Hematopoietic multipotent progenitor cell treated with erythropoietin and hydrocortisone succinate and interleukin-3 and kit ligand, for 15 days (in vitro differentiated cells): ENCODE measurements at places on chromosomes 6 and 20.

DNA sequence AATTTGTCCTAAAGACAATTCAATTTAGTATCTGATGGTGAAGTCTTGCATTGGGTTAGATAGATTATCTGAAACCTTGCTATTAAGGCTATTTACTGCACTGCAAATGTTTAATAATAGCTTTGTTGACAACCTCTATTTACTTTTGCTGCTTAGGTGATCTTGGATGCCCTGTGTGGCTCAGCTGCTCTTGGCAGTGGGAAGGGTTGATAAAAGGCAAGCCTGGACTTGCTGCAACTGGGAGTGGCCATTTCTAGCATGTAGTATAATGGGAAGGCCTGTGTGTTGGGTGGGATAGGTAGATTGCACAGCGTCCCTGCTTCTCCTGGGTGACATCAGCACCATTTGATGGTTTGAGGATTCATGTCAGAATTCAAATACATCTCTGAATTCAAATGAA, 49.1 kb downstream of the ARMC2 start:
- DNase-seq = peak; percentile 50

DNA sequence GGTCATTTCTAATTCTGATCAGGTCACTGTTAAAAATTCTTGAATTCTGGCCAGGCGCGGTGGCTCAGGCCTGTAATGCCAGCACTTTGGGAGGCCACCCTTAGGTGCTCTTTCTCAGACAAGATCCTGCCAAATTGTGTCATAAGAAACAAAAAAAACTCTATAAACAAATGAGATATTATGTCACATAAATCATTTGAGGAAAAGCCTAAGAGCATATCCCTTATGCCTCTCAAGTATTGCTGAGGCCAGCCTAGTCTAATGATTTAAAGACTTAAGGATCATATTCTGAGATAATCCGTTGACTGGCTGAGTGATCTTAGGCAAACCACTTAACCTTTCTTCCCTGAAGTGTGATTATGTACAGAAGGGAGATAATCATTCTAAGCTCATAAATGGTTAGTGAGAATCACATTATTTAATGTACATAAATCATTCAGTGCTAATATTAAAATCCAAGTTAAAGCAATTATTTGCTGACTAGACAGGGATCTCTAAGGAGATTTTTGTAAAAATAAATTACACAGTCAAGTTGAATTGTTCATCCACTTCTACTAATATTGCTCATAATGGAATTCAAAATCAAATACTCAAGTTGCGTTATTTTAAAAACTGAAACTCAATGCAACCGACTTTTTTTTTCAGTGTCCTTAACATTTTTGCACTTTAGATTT, 365.4 kb downstream of the PHF3 start:
- no peak for DNase-seq

GRCh38 chr6:13453771-13454251, 33.6 kb downstream of the GFOD1 start:
- DNase-seq = peak; percentile 77

DNA sequence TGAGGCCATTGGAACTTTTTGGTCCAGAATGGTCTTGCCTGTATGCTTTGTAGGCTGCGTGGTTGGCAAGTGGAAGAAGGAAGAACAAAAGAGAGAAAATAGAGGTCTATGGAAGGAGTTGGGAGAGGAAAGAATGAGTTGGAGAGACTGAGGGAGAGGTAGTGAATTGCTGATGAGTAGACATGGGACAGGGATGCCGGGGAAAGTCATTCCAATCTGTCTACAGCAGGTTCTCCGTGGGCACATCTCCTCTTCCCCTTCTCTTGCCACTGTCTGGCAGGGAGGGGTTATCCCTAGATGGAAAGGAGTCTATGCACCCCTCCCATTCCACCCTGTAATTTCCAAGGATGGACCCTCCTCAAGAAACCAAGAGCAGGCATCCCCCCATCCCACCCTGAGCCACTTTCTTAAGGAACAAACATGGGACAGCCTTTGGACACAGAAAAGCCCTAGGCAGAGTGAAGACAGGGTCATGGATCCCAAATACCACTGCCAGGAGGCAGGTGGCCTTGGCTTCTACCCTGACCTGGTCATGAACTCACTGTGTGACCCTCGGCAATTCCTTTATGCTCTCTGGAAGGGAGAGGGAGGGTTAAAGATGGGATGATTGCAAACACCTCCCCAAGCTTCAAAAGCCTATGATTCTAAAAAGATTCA, 196.9 kb downstream of the LRFN2 start:
- DNase-seq = no peak

GRCh38 chr6:167122041-167122826, 662 bp upstream of the CCR6 start:
- no peak for DNase-seq

DNA sequence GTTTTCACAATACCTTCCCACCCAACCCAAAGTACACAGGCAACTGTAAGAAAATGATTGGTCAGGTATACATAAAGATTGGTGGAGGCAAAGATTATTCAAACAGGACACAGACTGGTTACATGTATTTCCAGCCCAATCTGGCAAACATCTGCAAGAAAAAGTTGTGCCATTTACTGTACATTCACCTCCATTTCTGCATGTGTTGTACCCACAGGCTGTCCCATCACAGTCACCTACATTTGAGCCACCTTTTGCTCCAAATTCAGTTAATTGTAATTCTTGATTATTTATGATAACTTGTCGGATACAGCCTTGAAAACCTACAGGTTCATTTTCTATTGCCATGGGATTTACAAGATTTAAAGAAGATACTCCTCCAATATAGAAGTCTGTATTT, 85.6 kb downstream of the PHF3 start:
- no peak for DNase-seq

DNA sequence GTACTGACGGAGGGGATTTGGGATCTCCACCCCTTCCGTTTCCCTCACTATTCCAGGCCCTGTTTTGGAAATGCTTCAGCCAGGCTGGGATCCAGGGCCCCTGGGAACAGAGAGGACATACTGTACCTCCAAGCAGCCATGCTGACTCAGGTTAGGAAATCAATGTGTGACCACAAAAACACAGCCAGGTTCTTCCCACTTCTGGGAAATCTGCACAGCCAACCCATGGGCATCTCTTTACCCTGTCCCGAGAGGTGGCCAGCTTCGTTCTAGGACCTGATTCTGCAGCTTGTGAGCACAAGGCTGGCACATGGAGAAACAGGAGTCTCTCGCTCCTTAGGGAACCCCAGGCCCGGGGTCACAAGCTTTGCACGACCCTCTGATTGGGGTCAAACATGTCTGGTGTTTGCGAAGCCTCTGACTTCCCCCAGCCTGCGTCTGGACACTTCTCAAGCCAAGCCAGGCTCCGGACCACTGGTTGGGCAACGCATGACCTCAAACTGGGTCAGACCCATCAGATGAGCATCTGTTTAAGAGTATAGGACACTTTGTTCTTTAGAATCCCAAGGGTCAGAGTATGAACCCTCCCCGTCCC, 8.3 kb upstream of the TTPAL start:
- no peak for DNase-seq

GRCh38 chr20:18728165-18728869, 85.3 kb upstream of the SCP2D1 start:
- no peak for DNase-seq

DNA sequence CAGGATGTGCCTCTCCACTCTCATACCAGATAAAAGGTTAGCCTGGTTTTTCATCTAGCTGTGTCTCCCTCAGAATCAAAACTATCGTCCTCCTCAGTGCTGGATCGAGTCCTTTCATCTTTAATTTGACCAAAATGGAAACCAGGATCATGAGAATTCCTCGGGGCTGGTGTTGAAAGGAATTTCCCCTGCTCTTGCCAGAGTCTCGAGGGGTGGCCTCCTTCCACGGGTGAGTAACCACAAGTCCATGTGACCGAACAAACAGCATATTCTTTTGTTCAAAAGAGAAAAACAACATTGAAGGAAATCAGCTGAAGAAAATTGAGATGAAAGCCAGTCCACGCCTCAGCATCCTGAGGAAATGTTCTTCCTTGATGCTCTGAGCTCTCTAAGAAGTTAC, 165.9 kb upstream of the CDYL start:
- DNase-seq = no peak
